Tongue (tissue), 3 donors: ENCODE measurements at places on chromosomes 2 and 18. TPM values are rescaled to one million over a fixed set of nuclear protein-coding genes. Genes with fewer than 3 reads are reported as not detected.

DNA sequence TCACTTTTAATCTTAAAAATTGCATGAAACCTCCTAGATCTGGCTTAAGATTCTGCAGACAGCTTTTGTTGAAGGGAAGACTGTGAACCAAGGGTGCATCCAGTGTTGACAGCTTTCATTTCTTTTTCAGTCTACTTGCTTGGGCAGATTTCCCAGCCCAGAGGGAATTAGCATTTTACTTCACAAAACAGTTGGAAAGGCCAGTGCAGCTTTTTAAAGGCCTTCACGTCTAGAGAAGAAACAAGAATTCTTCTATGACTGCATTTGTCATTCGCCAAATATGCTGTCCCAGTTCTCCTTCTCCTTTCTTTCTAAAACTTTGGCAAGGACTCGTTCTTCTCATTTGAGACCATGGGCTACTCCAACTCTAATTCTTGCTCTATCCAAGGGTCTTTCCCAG, 17.4 kb downstream of the NTSR2 start:
- DNase-seq, result no peak

DNA sequence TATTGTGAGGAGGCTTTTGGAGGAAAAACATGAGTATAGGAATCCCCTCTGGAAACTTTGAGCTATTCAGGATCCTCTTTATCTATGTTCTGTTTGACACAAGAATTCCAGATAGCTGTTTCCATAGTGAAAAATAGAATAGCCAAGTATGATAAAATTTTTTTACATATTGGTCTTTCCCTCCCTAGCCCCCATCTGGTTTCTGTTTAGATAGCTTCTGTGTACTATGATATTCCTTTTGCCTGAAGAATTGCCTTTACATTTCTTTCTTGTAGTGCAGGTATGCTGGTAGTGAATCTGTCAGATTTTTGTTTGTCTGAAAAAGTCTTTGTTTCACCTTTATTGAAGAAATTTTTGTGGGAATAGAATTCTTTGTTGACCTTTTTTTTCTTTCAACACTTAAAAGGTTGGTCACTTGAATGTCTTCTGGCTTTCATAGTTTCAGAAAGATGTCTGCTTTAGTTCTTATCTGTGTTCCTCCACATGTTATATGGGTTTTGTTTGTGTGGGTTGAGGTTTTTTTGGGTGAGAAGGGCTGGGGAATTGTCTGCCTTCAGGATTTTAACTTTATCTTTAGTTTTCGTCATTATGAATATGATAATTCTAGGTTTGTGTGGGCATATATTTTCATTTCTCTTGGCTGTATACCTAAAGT, 29.9 kb upstream of the FBLN7 start:
- DNase-seq, result no peak

Gene ME2
- 40.2 TPM for total RNA-seq

DNA sequence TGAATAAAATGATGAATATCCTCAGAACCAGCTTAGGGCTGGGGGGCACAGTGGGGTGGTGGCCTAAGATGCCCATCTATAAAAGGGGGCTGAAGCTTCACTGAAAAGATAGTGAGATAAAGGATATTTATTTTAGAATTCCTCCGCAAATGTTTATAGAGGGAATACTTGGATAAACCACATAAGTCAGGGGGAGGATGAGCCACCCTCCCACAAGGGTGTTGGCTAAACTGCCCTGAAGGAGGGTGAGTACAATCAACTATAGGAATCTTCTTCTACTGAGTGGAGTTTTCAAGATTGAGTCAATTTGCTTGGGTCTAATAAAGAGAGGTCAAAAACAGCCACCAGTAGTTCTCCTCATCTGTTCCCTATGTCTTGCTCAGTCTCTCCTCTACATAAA, 114.5 kb upstream of the TANK start:
- no peak for DNase-seq

DNA sequence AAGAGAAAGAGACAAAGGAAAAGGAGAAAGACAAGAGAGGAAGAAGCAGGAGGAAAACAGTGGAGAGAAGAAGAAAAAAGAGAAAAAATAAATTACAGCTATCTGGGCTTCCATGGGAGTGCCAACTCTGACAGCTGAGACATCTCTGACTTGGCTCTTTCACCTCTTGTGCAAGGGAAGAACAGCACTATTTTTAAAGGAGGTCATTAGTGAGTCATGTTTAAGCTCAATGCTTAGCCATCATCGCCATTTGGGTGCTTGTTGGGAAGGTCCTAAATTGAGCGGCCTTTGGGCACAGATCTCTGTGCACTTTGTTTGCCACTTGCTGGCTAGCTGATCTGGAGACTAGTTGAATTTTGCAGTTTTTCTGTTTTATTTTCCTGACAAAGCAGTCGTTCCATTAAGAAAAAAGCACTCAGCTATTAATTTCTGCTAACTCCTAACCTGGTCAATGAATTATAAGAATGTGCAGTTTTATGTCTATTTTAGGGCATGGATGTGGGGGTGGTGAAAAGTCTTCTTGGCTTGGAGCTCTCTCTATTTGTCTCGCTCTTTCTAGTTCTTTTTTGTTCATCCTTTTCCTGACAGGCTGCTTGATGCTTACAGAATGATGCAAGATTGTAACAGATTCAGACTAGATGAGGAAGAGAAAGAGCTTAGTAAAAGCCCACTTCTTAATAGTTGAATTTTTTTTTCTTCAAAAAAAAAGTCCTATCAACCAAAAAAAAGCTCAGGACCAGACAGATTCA, 231.5 kb downstream of the SLC8A1 start:
- DNase-seq, result no peak

Gene HTR2B
- 0.31 TPM for total RNA-seq
